ENCODE measurements at places on chromosomes 12 and 14.

DNA sequence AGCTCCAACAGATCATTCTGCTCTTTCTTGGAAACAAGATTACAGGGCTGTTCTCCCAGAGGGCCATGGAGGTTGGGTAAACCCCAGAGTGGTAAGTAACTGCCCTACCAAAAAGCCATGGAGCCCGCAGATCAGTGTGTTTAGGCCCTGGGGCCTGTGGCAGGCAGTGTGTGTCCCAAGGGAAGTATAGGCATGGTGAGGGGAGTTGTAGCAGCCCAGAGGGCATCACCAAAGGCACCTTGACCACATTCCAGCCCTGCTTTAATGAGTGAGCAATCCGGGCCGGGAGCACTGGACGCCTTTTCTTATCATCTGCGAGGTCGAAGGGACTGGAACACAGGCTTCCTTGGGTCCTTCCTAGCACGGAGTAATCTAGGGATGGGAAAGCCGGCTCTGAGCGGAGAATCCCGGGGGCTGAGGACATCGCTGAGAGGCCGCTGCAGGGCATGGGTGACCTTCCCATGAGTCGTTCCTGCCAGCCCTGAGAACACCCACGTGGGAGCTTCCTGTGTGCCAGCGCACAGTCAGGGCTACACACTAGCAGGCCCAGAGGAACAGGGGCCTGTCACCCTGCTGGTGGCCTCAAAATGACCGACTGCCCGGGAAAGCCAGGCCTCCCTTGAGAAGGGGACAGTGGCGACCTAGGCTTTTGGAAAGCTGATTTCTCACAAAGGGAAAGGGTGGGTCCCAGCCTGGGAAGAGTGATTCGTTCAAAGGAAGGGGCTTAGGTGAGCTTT, 91.3 kb downstream of the NINJ2 start:
- DNase-seq = no peak

DNA sequence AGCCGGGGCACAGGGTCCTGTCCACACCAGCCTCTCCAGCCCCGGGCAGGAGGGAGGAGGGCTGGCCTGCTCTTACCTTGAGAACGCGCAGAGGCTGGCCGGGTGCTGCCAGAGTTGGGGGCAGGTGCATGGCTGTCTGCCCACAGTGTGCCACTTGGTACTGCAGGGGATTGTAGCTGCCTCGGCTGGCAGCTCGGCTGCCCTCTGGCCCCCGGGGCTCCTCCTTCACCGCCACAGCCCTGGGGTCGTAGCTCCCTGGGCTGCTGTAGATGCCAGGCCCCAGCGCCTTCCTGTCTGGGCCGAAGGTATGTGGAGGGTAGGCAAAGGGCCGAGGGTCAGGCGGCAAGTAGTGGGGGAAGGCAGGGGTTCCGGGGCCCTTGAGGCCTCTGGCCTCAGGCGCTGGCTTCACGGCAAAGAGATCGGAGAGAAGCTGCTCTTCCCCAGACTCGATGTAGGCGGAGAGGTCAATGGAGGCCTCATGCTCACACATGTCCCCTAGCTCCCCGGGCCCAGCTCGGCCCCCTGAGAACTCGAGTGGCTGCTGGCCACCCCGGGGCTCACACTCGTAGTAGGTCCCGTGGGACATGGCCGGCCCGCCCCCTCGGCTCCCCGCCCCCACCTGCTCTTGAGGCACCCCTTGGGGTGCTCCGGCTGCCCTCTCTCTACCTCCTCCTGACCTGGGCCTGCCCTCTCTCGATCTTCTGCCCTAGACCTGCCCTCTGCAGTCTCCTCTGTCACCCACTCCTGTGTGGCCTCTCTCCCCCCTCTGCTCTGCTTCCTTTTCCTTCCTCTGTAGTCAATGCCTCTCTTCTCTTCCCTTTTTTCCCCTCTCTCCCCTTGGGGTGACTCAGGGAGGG, at the start of gene CEBPE:
Gene CEBPE, minus strand, starts transcription at position 750 of the 857 bp plus-strand sequence. Its CDS starts 164 bp downstream, at position 586.
- no peak for DNase-seq

- DNase-seq = peak; percentile 41
These were observed 5.9 kb downstream of the RNASE8 start for GRCh38 chr14:21063479-21063878.

DNA sequence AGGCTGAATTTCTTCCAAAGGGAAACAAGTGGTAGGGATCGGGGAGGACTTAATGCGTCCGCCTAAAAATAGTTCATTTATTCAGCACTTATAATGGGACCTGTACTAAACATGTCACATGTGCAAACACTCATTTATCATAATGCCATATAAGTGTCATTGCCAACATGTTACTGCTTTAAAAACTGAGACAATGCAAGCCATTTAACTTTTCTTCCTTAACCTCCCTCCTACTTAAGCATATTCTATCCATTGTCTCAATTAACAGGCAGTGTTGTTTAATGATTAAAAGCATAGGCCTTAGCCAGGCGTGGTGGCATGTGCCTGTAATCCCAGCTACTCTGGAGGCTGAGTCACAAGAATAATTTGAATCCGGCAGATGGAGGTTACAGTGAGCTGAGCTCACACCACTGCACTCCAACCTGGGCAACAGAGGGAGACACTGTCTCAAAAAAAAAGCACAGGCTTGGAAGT, 13.5 kb upstream of the SCFD1 start:
- DNase-seq = no peak

DNA sequence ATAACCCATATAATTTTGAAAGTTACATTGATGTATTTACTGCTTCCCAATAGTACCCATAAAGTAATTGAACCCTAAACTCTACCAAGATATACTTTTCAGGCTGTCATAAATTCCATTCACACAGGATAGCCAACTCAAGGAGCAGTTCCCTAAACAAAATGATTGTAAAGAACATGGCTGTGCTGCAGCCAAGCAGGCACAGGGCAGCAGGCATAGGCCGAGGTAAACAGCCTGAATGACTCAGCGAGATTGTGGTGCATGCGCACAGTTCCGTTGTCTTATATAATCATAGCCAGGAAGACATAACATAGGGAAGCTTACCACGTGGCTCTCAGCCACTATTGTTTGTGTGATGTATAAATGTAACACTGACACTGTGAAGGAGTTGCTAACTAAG, 344.9 kb downstream of the FSCB start:
- no peak for DNase-seq

- no peak for DNase-seq
These were observed 84.0 kb upstream of the PRICKLE1 start for GRCh38 chr12:42673535-42673934.

- DNase-seq = peak; percentile 88
These were observed 36.7 kb downstream of the TMBIM6 start for GRCh38 chr12:49777800-49778748.

DNA sequence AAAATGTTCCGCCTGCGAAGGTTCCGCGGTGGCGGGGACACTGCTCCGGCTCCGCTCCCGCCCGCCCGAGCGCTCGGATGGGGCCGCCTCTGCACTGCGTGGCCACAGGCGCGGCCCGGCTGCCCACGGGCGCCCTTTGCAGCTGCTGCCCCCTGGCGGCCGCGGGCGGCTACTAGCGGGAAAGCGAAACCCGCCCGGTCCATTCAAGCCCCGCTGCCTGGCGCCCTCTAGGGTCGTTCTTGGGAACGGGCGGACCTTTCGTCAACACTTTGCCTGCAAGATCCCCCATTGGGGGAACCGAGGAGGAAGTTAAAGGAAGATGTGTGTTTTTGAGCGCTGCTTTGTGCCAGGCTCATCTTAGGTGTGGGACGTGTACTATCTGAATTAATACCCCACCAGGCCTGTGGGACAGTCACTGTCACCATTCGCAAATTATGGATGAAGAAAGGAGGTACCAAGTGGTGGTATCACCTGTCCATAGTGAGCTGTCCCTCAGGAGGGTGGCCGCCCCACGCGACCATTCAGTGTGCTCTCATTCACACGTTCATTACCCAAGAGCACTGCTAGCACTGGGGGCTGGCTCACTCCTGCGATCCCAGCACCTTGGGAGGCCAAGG, 19.4 kb downstream of the GPR132 start:
- peak; percentile 96 for DNase-seq

DNA sequence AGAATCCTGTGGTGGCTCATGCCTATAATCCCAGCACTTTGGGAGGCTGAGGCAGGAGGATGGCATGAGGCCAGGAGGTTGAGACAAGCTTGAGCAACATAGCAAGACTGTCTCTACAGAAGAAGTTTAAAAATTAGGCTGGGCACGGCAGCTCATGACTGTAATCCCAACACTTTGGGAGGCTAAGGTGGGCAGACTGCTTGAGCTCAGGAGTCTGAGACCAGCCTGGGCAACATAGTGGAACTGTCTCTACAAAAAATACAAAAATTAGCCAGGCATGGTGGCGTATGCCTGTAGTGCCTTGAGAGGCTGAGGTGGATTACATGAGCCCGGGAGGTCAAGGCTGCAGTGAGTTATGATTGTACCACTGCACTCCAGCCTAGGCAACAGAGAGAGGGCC, 998 bp upstream of the CYP27B1 start:
- DNase-seq = no peak

DNA sequence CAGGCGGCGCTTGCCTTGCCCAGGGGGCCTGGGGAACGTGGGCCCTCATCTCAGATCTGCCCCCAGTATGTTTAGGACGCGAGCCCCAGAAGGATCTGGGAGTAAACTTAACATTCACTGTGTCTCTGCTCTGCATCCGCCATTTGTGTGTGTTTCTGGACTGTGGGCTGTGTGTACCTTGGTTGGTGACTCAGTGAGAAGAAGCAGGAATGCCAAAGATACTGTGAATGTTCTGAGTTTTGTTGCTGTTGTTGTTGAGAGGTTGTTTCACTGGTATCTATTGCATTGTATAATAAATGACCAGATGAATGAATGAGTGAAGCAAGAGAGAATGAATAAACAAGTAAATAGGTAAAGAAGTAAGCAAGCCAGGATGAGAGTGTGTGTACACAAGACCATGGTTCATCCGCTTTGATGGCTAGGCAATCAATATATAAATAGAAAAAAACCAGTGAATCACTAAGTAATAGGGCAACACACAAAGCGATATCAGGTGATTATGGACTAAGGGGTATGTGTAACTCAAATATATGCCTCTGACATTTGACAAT, 20.5 kb downstream of the MEG3 start:
- DNase-seq = no peak

DNA sequence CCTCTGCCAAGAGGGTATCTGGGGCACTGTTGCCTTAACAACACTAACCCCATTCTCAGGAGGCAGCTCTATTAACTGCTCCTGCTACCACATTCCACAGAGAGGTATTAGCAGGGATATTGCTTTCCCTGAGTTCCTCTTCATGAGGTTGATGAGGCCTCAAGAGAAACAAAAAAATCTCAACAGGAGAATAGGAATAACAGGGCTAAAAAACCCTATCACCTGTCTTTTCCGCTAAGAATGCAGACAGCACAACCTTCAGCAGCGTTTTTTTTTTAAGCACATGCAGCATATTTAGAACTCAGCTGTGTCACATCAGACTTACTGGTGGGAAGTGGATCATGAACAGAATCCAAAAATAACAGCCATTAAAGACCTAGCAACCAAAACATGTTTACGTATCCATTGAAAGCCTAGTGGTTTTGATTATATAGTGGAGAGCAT, 29.2 kb downstream of the ATF7 start:
- no peak for DNase-seq

DNA sequence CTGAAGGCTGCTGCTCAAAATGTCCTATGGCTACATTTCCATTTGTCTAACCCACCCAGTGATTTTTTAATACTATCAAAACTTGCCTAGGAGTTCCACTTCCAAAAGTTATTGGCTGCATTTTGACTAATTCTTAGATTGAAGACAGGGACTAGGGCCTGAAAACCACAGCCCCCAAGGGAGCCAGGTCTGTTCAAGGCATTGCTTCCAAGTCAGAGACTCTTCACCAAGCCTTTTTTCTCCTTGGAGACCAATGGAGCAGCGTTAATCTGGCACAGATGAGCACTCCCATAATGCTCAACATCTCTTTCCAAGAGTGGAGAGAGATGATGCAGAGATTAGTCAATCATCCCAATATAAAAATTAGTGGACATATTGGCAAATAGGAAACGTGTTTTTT, 112.5 kb upstream of the HIF1A start:
- DNase-seq = no peak

DNA sequence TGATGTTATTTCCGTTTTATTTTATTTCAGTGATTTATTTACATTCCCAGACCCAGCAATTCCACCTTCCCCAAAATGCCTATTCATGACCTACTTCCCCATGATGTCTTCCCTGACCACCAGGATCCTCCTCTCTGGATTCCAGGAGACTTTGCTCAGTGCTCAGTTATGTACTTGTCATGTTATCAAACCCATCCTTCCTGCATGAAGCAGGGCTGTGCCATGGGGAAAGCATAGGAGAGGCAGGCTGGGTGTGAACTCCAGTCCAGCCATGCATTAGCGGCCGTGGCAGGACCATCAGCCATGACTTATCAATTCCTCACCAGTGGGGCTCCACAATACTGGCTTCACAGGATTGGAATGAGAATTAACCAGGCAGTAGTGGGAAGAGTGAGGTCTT, 57.8 kb downstream of the B4GALNT3 start:
- no peak for DNase-seq

GRCh38 chr12:106889950-106890626, 65.6 kb upstream of the TMEM263 start:
- DNase-seq = no peak

DNA sequence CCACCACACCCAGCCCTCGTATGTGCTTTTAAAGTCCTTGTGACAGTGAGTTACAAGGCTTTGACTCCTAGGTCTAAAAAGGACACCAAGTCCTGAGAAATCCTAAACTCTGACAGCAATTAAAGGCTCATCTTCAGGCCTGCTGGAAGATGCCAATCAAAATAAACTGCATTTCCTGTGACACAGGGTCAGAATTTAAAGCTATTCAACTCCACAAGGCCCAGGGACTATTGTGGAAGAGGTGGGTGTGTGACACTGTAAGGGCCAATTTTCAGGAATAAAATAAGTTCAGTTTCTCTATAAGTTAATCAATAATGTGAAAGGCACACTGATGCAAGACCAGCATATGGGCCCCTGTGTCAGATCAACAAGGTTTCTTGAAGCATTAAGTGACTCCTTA, 69.5 kb upstream of the HECTD1 start:
- DNase-seq = no peak

GRCh38 chr12:64544371-64545080, 65.8 kb upstream of the RASSF3 start:
- DNase-seq = no peak

DNA sequence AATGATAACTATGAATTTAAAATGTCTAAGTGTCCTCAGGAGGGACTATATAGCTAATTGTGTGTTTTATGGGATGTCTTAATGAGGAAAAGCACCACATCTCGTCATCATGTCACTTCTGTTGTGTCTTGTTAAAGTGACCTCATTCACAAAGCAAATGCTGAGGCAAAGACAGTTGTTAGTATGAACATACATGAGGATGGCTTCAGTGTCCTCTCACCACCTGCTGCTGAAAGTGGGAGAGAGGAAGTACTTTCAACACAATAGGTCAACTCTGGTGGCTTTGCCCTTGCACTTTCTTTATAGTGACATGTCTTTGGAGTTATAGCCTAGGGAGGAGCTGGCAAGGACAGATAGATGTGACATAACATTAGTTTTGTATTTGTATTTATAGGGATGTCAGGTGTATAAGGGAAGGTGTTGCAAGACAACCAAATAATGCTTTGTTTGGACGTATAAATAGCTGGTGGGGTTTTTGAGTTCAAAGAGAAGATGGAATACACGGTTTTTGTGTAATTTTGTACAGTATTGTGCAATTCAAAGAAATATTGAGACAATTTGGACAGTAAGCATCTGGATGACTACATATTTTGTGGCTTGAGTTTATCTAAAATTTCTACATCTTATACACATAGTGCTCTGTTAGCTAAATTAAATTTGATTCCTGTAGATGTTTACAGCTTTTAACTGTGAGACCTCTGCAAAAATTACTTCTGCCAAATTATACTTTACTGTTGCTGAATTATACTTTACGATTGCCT, 131.7 kb upstream of the ATP2B1 start:
- DNase-seq = no peak

All from iPS-NIHi11 (cell line).